ENCODE measurements at places on chromosomes 4 and X.

DNA sequence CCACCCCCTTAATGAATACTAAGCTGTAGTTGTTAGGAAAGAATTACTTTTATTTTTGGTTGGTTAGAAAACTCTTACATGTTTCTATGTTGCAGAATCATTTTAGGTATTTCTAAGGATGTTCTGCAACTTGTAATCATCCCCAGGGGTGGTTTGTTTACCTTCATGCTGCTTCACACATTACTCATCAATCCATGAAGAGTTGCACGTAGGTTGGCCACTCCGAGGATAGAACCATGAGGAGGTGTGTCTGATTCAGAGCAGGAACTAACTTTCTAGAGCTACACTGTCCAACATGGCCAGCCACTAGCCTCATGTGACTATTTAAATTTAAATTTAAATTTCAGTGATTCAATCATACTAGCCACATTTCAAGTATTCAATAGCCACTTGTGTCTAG lies 127.2 kb upstream of the FRMPD4 start:
- no peak for DNase-seq

DNA sequence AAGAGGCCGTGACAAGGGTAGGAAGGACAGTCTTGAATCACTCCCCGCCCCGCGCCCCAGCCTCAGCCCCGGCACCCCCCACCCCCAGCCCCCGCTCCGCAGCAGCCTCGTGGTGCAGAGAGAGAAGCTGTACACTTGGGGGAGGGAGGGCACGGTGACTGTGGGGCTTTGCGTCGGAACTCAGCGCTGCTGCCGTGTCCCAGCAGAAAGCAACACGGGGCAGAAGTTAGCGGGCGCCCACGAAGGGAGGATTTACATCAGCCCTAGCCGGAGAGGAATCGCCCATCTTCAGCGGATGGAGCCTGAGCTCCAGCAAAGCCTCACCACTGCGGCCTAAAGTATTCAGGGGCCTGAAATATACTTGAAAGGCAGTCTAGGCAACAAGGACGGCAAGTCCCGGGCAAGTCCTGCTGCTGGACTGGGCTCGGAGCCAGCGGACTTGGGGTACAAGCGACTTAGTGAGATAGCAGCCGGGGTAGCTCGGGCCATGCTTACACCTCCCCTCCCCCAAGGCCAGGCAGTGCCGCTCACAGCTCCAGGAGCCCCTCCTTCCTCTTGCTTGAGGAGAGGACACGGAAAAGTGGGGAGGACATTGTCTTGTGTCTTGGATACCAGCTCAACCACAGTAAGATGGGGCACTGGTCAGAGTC lies 18.5 kb upstream of the OPN1LW start:
- no peak for DNase-seq

DNA sequence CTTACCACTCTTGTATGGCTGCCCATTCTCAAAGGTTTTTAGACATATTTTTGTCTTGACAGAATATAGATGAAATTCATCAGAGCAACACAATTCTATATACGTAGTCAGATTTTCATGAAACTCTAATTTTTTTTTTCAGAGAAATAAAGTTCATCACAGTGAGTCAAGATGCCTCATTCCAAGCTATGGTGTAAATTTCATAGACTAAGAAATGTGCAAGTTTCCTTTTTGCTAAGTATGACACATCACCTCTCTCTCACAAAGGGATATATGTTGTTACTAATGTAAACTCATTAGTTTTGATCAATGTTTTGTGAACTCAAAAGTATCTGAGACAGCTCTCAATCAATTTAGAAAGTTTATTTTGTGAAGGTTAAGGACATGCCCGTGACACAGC lies 60.4 kb upstream of the ATXN3L start:
- no peak for DNase-seq

GRCh38 chr4:6298035-6298434 lies 28.4 kb downstream of the WFS1 start:
- no peak for DNase-seq

GRCh38 chr4:100359441-100359840 lies 158.4 kb downstream of the EMCN start:
- no peak for DNase-seq
